ENCODE measurements at places on chromosomes 5 and 9.

- no peak for DNase-seq
Observed at GRCh38 chr9:109403116-109403515, 82.3 kb upstream of the EPB41L4B start.

DNA sequence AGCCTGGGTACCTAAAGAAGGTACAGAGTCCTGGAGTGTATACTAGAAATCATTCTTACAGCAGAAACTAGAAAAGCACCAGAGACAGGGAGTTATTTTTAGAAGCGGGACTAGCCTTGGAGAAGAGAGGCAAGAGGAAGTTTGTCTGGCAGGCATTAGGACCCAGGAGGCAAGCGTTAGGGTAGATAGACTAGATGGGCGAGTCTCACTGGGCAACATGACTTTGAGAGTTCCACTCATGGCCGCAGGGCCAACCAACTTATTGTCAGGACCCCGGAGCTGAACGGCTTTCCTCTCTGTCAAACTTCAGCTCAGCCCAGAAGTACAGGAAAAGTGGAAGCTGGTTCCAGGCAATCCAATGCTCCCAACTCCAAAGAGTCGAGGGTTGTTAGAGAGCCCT, 34.1 kb upstream of the NPR3 start:
- no peak for DNase-seq

GRCh38 chr5:9543311-9543920, 2.5 kb downstream of the SEMA5A start:
- DNase-seq = no peak

DNA sequence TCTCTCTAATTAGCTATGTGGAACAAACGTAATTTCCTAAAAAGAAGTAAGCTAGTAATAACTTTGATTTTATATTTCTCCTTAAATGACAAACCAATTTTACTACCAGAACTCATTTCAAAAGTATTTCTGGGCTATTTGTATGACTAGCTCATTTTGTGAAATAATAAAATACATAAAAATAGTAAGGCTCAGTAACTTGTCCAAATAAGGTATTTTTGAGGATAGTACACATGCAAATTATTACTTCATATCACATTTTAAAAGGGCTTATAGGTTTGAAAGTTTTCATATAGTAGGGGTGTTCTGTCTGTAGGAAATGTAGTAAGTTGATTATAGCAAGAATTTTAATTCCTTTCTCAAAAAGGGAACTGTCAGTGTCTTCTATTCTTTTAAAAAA, 26.5 kb downstream of the C9orf85 start:
- no peak for DNase-seq

- no peak for DNase-seq
Observed at GRCh38 chr9:133706307-133707050, 31.7 kb downstream of the SARDH start.

DNA sequence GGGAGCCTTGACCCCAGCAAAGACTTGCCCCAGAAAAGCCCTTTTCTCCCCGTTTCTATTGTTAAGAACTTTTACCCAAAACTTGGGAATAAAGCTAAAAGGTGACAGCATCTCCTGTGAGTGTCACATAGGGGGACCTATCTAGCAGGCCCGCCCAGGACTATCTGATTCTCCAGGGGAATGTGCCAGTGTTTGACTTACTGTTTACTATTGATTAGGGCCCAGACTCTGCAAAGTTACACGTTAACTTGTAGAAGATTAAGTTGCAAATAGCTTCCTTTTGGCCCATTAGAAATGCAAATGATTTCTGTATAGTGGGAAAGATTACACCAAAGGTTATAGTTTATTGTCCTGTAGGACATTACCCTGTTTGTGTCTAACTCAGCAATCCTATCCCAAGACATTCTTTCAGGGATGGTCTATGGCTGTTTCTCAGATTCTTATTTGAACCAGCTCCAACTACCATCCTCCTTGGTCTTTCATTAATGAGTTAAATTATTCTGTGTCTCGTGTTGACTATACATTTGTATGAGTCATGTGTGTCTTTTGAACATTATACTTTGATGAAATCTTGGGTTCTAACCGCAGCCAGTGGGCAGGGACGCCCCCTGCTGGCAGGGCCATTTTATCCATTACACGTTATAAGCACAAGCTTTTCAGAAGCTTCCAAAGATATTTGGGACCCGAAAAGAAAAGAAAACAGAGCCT, 60.7 kb downstream of the HRH2 start:
- DNase-seq = no peak

GRCh38 chr5:99807346-99807745, 727.8 kb upstream of the FAM174A start:
- no peak for DNase-seq

DNA sequence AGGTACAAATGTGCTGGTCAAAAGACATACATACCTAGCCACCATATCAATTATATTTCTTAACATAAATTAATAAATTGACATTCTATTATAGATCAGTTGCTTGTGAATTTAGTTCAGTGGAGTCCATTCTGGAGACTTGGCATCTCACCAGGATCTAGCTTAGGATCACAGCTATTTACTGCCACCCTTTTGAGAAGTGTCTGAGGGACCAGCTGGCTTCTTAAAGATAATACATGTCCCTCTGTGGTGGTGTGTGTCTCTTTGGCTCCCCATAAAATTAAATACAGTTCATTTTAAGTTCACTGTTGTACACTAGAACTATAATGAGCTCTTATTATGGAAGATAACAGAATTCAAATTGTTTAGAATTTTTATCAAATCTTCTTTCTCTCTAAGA, 290.7 kb downstream of the PRELID2 start:
- no peak for DNase-seq

GRCh38 chr9:90308691-90309090, 333.9 kb downstream of the DIRAS2 start:
- no peak for DNase-seq

DNA sequence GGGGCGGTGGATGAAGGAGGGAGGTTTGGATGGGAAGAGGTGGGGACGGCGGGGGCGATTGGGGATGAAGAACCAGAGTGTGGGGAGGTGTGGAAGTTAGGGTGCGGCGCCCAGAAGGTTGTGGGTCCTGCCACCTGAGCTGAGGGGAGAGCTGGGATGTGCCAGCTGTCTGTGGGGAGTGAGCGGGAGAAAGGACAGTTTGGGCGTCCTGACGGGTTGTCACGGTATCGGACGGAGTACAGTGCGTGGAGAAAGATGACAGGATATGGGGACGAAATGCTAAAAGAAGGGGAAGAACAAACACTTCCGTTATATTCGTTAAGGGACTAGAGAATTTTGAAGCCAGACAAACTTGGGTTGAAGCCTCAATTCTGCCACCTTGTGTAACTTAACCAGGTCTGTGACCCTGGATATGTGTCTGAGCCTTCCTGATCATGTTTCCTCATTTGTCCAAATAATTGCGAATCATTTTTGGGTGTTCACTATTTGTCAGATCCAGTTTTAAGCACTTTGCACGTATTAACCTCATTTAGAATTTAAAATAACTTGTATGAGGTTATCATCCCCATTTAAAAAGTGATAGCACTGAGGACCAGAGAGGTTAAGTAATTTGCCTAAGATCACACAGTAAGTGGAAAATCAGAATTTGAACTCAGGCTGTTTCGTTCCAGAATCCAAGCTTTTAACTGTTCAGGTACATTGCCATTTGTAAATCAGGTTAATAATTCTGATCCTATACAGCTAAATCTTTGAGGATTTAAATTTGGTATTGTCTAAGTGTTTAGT, 689 bp downstream of the CNTRL start:
- no peak for DNase-seq

DNA sequence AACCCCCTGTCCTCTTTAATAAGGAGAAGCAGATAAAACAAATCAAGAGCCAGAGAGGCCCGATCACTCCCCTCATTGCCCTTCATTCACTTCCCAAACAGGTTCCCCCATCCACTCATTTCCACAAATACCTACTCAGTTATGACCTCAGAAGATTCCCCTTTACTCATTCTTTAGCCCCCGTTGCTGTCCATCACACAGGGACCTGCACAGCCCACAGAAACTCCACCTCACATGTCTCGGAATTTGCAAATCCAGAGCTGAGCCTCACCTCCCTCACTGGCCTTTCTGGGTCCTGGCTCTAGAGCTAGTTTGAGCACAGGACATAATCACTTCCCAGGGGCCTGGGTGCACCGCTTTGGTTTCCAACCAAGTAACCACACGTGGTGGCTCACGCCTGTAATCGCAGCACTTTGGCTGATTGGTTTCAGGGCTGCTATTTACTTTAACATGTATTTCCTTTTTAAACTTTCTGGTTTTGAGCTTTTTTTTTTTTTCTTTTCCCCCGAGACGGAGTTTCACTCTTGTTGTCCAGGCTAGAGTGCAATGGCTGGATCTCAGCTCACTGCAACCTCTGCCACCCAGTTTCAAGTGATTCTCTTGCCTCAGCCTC, 17.8 kb downstream of the ATP6V0E1 start:
- no peak for DNase-seq

- no peak for DNase-seq
Observed at GRCh38 chr5:10391130-10391529, 37.6 kb downstream of the MARCHF6 start.

DNA sequence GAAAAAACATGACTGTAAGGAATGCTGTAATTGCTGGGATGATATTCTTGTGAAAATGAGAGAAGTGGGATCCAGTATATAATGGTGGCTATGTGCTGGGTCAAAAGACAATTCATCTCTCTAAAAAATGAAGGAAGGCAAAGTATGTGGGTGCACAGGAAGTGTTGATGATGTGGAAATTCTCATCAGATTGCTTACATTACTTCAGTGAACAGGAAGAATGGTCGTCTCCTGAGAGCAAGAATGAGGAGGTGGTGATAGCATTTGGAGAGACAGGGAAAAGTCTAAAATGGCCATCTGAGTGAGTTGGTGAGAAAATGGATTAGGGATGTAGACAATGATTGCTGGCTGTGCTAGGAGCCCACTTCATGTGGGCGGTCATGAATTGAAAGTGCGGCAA, 253.5 kb upstream of the NREP start:
- no peak for DNase-seq

- no peak for DNase-seq
Observed at GRCh38 chr9:110255034-110255462, 1.3 kb downstream of the TXN start.

DNA sequence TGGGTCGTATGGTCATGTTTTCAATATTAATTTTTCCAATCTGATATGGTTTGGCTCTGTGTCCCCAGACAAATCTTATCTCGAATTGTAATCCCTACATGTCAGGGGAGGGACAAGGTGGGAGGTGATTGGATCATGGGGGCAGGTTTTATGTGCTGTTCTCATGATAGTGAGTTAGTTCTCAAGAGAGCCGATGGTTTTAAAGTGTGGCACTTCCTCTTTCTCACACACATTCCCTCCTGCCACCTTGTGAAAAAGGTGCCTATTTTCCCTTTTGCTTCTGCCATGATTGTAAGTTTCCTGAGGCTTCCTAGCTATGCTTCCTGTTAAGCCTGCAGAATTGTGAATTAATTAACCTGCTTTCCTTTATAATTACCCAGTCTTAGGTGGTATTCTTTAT, 309.1 kb upstream of the GRIN3A start:
- no peak for DNase-seq

- peak; percentile 75 for DNase-seq
Observed at GRCh38 chr9:128127568-128127989, at the start of gene PTGES2. TSS of gene PTGES2 (minus strand) at chr9:128127729. CDS start at chr9:128127717, 12 bp downstream.

DNA sequence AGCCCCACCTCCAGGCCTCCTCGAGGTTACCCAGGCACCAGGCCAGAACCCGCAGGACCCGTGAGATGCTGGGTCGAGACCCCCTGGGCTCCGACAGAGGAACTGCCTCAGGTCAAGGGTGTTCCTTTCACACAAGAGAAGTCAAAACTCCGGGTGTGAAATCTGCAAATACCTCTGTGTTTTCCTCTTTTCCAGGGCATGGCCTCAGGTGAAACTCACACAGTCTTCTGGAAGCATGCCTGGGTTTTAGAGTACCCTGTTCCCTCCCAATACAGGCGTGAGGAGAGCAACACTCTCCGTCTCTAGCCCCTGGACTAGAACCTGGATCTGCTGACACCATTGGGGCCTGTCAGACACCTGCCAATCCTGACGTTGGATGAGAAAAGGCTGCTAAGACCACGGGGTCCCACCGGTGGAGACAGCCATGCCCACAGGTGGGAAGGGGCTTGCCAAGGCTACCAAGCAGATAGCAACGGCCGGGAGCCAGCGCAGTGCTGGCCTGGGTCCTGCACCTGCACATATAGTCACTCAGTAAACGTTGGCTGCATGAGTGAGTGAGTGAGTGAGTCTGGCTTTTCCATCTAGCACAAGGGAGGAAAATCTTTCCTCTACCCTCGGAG, 182.0 kb upstream of the PPP1R26 start:
- DNase-seq = no peak

- DNase-seq = no peak
Observed at GRCh38 chr9:134726026-134726721, 84.6 kb downstream of the COL5A1 start.

GRCh38 chr5:37836592-37837413, 3.0 kb downstream of the GDNF start:
- no peak for DNase-seq

GRCh38 chr5:126477294-126478117, 54.3 kb downstream of the GRAMD2B start:
- DNase-seq = no peak

DNA sequence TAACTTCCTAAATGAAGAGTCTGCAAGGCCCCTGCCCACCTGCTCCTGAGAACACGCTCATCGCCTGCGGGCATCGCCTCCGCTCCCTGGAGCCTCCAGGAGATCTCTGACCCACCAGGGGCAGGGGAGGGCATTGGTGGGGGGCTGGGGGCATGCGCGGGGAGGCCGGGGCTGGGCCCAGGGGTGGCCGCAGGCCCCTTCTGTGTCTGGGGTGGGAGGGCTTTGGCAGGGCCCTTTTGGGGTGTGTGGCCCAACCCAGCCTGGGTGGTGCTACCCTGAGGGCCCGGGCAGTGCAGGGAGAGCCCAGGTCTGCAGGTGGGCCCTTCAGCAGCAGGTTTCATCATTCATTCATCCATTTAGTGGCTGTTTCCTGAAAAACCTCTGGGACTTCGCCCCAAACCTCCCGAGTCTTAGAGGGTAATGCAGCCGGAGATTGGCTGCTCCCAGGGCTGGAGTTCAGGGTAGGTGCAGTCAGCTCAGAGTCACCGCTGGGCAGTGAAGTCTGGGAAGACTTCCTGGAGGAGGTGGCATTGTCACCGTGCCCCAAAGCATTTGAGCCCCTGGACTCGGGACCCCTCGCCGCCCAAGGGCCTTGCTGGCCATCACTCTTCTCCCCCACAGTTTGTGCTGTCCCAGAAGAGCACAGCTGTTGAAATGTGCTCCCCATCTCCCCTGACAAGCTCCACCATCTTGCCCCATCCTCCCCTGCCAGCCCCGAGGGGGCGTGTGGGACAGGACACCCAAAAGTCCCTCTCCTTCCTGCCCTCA, 255.1 kb downstream of the PARP8 start:
- DNase-seq = no peak

DNA sequence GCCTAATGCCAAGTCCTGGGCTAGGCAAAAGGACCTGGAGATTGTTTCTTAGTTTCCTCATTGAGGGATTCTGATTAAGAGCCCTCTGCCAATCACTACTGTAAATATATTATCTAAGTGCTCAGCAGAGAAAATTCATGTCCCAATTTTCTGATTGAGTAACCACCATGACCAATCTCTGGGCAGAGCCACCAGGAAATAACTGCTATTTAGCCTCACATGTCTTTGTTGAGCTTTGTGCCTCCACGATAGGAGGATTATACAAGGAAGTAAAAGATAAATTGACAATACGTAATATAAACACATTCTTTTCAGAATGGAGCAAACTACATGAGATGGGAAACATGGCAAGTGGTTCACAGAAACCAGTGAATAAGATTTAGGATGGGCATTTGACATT, 396.1 kb upstream of the PAPPA start:
- no peak for DNase-seq
